GM18507 (cell line): ENCODE measurements at places on chromosomes 5 and 9.

DNA sequence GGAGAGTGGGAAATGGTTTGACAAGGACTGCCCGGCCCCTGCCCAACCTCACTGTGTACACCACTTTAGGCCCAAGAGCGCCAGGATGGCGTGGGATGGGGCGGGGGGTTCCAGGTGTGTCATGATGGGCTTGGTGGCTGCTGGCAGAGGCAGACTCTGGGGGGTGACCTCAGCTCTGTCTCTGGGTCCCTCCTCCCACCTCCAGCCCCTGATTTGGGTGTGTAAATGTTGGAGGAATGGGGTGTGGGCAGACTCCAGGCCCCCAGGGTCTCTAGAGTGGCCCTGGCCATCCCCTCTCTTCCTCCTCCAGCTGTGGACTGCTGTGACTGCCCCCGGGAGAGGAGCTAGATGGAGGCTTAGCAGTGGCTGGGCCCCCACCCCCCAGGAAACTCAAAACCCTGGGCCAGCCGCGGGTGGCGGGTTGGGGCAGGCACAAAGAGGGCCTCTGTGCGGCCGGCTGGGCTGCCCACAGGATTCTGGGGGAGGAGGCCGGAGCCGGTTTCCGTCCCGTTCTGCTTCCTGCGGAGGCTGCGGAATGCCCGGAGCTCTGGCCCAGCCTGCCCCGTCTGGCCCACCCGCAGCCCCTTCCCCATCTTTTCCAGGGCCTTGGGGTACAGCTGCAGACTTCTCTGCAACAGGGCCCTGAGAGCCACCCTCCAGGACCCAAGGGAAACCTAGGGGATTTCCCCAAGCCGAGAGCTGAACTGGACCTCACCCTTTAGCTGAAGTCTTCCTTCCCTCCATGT is 23.1 kb downstream of the CXXC5 start:
- no peak for DNase-seq

GRCh38 chr5:126852091-126852571 is 75.2 kb downstream of the LMNB1 start:
- no peak for DNase-seq

DNA sequence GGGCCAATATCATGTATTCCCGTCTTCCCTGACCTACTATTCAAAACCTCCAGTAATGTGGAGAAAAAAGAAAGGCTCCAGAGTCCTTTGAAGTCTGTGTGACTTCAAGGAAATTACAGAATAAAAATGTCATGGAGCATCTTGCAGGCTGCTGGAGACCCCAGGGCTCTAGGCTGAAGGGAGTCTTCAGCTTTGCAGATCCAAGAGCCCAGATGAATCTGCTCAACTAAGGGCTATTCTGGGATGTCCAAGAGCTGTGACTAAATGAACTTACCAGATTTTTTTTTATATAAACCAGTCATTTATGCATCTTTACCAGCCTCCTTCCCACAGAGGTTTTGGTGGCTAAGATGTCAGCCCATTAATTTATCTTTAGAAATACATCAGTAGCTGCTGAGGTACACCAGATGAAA is 167.3 kb downstream of the MUSK start:
- DNase-seq, result no peak

- no peak for DNase-seq
Observed at GRCh38 chr5:137622850-137623249, 113.0 kb downstream of the KLHL3 start.

GRCh38 chr9:69976152-69976551 is 67.5 kb upstream of the MAMDC2 start:
- no peak for DNase-seq

DNA sequence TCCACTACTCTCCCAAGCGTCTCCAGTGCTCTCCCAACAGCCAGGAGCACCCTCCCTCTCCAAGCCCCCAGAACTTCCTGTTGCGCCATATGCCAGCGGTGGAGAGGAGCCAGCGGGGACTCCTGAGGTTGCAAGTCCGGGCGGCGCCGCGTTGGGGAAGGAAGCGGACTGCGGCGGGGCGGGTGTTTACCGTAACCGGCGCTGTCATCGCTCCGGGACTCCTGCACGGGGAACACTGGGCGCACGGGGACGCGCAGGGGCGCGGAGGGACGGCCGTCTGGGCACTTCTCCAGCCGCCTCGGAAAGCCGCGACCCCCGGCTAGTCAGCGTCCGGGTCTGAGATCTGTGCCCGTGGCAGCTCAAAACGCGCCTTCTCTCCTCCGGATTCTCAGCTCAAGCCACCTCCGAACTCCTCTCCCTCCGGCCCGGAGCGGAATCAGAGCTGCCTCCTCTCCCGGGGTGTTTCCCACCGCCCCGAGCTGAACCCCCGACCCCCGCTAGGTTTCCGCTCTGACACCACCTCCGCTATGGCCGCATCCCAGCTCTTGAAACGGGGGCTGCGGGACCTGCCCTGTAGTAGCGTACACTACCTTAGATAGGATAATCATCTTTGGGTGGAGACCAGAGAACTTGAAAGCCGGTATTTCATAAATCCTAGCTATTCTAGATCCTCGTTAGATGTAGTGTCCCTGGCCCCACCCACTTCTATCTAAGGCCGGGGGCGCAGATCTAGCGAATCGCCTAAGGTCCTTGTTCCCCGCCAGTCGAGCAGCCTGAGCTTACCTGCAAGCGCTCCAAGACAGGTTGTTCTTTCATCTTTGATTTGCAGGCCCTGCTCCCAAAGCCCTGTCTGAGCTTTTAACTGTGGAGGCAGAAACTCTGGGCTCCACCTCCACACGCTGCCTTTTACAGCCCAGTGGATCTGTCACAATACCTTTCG is at the start of gene TRPM6:
TRPM6 (minus strand) TSS at position 881 of the 940 bp plus-strand sequence; CDS start at position 816, 65 bp downstream.
- no peak for DNase-seq

DNA sequence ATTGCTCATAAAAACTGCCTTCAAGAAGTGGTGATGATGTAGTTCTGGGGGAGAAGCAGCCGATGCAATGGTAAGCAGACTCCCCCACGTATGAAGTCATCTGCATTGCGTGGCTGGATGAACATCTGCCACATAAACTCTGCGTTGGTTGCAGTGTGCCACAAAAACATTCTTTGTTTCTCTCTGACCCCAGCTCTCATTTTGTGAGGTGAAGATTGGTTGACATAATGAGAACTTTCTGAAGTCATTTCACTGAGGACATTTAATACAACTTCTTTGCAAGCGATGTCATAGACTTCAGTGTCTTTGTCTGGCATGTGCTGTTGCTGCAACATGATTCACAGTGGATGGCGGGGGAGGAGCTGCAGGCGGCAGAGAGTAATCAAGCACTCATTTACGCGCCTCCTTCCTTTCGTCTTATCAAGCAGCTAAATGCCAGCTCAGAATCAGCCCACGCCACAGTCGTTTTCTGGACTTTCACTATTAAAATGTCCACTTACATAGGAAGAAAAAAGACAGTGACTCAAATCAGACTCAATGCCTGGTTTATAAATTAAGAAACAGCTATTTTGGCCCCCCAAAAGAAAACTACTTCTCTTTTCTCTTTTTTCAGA is 91.5 kb upstream of the NFIL3 start:
- DNase-seq, result peak; percentile 26

DNA sequence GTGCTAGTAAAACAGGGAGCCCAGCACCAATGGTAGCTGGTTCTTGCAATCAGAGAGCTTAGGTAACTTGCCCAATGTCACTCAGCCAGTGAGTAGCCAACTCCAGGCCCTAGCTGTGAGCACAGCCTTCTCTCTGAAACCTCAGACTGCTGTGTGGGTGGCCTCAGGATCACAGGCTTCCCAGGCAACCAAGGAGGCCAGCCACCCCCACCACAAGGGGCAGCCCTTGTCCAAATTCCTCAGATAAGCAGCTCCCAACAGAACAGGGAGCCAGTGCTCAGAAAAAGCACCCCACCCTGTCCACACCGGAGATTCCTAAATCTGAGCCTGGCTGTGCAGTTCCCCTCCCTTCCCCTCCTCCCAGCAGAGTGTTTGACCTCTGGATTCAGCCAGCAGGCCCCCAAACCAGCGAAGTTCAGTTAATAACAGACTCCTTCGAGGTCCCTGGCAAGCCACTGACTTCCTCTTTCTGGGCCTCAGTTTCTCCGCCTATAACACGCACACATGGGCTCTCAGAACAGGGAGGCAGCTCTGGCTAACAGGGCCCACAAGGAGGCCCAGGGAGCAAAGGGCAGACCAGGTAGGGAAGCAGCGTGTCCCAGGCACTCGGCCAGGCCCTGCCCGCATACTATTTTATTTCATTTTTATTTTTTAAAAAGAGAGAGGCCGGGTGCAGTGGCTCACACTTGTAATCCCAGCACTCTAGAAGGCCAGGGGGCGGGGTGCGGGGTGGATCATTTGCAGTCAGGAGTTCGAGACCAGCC is 2.7 kb downstream of the EEIG1 start:
- DNase-seq, result no peak
